Choroid plexus epithelial cell (primary cell): ENCODE measurements at places on chromosomes 1 and 21.

DNA sequence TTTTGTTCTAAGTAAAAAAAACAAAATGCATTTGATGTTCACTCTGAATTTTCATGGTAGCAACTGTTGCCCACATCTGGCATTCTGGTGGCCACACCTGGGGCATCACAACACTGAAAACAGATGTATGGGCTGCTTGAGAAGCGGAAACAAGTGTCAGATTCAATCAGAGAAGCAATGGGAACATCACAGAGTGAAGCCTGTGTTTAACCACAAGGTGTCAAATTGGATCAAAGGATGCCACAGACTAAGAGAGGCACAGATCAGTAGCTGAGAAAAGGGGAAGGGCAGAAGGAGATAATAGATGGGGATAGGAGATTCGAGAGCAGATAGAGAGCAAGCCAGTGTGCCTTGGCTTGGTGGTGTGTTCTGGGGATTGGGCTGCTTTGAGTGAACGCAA, 49.8 kb upstream of the MTF2 start:
- no peak for DNase-seq

GRCh38 chr1:218835609-218836008, 338.1 kb upstream of the LYPLAL1 start:
- no peak for DNase-seq

GRCh38 chr1:66402194-66402593, 131.8 kb upstream of the SGIP1 start:
- DNase-seq: peak; percentile 62

DNA sequence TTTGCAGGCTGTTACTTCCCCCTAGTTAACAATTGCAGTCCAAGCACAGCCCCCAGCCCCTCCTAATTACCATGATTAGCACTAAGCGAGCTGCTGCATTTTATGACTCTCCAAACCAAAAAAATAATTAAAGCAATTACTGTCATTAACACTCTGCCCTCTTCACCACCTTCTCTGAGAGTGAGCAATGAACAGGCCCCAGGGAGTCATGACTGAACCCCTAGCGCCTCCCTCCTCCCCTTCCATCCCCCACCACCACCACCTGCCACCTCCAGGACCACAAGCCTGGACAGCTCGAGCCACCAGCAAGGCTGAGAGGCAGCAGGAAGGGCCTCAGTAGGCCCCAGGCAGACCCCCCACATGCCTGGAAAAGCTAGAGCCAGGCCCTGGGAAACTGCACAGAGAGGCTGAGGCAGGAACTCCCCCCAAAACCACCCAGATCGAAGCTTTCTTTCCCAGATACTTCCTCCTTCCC, 35.5 kb upstream of the ZC3H12A start:
- no peak for DNase-seq

GRCh38 chr1:186220067-186220466, 155.0 kb downstream of the TPR start:
- DNase-seq: no peak
